ENCODE measurements at places on chromosomes 11 and 22.

DNA sequence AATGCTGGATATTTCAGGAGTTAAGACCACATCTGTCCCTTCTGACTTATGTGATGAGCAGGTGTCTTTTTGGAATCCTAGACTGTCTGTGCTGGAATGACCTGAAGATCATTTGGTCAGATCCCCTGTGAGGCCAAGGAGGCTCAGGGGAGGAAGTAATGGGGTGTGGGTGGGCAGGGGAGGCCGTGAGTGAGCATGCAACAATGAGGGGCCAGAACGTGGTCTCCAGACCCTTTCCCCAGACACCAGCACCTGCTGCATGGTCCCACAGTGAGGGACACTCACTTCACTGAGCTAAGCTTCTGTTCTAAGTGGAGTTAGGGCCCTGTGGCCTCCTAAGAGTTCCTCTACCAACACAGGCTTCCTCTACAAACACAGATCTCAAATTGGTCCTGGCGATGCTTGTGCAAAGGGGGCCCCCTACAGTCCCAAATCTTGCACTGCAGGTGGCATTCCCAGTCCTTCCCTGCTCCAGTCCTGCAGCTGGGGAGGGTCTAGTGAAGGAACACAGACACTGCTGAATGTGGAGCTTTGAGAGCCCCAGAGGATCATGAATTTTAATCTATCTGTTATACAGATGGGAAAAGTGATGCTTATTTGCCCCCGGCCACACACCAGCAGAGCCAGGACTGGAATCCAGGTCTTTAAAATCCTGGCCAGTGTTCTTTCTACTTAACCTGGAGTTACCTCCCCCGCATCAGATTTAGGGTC, 7.4 kb downstream of the USP2 start:
- peak; percentile 91 for DNase-seq

DNA sequence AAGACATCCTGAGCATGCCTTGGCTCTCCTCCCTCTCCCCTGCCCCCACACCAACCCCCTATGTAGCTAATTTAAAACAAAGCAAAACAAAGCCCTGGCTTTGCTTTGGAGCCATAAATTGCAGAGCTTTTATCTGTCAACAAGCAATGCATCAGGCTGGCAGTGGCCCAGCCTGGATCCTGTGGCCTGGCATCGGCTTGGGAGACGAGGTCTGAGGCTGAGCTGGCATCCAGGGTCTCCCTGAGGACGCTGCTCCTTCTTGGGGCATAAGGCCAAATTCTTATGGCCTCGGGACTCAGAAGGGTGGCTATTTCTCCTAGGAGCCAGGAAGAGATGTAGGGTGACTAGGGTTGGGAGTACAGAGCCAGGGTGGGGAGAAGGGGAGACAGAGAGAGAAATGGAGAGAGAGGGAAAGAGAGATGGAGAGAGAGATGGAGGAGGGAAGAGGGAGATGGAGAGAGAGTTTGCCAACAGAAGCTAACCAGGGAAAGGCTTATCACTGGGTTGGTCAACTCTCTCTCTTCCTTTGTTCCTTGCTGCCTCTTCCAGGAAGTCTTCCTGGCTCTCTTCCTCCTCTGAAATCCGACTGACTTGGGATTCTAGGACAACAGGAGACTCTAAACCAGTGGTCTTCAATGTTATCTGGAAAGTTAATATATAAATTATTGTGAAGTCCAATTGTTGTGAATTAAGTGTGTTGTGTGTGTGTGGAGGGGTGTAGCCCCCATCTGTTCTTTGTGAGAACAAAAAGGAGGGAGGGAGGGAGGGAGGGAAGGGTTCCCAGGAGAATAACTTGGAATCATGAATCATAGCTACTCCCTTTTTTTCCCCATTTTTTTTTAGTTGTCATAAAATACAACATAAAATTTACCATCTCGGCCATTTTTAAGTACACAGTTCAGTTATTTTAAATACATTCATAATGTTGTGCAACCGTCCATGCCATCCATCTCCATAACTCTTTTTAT, 29.1 kb downstream of the TSPAN18 start:
- DNase-seq = no peak

DNA sequence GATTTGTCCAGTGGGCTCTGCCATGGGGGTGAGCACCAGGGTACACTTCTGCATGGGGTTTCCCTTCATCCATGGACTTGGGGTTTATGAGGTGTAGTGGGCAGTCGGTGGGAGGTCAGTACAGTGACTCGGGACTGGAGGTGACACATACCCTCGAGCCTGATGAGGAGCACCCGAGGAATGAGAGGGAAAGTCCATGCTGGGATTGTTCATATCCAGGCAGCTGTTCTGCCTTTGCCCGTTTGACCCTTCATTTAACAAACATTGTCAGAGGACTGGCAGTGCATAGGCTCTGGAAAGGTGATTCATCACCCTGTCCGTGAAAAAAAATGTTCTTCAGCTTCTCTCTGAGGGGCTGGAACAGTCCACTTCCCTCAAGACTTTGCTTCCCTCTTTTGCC, 2.7 kb downstream of the NAV2 start:
- no peak for DNase-seq

GRCh38 chr22:47450876-47451475, 688.5 kb downstream of the TBC1D22A start:
- DNase-seq = no peak

DNA sequence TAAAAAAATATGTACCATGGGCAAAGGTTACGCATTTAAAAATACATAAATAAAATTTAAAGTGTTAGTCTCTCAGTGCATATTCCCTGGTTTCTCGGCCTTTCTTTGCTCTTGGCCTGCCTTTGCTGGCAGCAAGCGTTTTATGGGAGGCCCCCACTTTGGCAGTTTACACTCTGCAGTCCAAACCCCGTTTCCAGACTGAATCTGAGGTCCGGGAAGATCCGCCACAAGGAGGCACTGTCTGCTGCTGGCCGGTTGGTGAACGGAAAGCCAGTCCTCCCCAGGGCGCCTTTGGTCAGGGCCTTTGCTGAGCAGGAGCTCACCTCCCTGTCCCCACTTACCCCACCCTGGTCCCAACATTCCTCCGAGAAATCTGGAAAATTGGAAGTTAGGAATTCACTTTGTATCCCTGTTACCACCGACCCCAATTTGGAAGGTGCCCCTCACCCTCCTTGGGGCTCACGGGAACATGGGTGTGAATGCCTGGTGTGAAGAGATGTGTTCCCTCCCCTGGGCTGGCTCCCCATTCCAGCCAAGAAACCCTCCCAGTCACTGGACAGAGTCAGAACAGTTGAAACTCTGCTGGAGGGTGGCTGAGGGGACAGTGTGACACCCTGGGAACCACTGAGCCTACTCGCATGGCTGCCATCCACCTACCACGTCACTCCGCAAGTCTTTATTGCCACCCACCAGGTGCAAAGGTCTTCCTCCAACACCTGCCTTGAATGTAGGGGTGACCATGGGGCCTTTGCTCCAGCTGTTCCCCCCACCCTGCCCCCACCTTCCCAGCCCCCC, 9.4 kb upstream of the SF1 start:
- DNase-seq = peak; percentile 49

DNA sequence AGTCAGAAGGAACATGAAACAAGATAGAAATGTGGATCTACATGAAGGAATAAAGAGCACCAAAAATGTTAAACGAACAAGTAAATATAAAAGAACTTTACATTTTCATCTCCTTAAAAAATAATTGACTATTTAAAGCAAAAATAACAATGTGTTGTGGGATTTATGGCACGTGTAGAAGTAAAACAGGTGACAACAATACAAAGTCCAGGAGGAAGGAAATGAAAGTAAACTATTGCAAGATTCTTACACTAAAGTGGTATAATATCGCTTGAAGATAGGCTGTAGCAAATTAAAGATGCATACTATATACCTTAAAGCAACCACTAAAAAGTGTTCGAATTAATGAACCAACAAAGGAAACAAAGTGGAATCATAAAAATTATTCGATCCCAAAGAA, 5.5 kb downstream of the VPS37C start:
- DNase-seq = no peak

- no peak for DNase-seq
Observed at GRCh38 chr11:12242966-12243365, 132.6 kb downstream of the MICAL2 start.

DNA sequence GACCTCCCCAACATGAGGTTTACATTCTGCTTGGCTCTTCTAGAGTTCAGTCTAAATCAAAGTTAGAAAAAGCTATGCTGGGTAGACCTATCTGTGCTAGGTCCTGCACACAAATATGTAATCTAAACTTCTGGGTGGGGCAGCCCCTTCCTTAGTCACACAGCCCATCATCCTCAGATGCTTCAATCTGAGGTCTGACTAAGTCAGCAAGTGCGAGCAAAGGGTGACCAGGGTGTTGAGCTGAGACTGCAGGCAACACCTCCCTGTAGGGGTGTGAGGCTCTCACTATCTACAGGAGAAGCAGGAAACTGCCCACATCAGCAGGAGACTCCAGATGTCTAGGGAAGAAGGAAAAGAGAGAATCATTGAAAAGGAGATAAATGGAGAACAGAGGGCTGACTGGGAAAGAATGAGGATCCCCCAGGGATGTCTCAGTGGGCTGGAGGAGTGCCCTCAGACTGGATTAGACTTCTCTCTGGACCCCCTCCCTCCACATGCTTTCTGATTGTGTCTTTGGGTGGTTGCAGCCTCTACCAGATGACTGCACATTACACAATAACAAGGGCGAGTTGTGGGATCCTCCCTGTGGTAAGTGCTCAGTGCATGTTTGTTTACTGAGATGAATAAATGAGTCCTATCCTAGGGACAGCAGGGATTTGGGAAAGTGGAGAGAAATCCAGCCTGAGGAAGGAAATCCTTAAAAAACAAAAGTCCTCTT, 266.2 kb upstream of the PLET1 start:
- no peak for DNase-seq

- no peak for DNase-seq
Observed at GRCh38 chr11:71282581-71283351, 30.4 kb upstream of the SHANK2 start.

- DNase-seq = no peak
Observed at GRCh38 chr11:85316967-85317366, 310.2 kb downstream of the DLG2 start.

DNA sequence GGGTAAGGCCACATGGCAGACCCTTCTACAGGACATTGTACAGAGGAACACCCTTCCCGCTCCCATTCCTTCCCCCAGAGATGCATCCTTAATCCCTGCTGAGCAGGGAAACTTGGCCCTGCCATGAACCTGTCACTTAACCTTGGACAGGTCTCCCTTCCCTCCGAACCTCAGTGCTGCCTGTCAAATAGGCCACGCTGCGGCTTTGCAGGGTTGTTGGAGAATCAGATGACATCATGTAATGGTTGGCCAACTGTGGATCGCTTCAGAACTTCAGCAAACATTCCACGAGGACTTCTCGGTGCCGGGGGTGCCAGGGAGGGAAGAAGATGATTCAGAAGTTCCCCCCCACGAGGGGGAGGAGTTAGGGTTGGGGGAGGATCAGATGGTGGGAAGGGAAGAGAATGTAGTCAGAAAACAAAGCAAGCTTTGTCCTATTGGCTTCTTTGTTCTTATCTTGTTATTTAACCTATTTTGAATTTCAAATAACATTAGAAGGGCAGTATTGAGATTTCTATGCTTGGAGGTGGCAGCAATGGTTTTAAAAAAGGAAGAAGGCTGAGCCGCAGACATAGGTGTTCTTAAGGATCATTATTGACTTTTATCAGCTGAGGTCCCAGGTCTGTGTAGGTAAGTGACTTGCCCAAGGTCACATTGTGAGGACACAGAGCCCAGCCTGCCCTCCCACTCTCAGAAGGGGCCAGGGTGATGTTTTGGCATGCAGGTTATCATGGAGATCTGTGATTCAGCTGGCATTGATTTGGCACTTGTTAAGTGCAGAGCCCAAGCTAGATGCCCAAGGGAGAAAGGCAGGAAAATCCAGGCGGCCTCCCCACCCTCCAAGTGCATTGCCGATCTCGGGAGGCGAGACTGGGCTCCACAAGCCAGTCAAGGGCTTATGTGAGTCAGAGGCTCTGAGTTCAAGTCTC, 3.1 kb downstream of the CDC42EP1 start:
- DNase-seq = peak; percentile 23

- peak; percentile 46 for DNase-seq
Observed at GRCh38 chr22:22877523-22878210, 9.9 kb upstream of the IGLL5 start.

DNA sequence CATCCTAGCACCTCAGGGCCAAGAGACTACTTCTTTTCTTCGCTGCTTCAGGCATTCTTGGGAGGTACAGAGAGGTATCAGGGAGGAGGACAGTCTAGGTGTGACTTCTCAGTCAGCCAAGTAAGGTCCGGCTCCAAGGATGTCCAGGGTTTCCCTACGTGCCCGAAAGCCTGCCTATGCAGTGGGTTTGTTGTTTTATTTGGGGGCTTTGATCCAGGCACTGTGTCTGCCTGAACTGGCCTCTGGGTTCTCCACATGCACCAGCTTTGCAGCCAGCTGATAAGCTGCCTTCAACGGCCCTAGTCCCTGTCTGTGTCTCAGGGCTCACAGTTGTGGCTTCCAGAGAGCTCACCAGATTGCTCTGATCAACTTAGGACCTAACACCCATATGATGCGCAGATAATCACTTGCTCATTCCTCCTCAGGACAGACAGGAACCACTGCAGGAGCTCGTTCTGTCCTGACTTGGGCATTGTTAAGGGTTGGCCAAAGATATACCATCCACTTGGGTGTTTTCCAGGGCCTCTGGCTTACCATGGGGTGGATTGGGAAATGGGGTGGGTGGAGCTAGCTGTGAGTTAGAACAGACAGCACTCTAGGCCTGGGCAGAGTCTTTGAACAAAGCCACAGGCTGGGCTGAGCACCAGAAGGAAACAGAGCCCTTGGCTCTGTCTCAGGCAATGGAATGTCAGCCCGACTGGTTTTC, 45.5 kb upstream of the CRYBB3 start:
- DNase-seq = no peak

- DNase-seq = no peak
Observed at GRCh38 chr11:100682247-100682969, 4.7 kb upstream of the ARHGAP42 start.

DNA sequence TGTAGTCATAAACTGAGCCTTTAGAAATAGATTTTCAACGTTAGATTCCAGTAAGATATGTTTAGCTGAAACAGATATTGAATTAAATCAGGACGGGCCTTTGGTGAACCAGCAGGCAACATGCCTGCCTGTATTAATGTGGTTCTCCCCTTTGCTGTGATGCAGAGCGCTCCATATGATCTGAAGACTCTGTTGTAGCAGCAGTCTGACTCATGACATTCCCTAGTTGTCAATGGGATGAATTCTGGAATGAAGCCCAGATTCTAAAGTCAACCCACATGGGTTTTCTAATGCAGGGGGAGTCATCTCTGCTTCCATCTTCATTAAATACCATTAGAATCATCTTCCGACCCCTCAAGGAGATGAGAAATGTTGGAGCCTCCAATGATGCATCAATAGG, 864.5 kb downstream of the NTM start:
- DNase-seq = no peak

- DNase-seq = no peak
Observed at GRCh38 chr11:102457865-102458264, 5.3 kb upstream of the TMEM123 start.

DNA sequence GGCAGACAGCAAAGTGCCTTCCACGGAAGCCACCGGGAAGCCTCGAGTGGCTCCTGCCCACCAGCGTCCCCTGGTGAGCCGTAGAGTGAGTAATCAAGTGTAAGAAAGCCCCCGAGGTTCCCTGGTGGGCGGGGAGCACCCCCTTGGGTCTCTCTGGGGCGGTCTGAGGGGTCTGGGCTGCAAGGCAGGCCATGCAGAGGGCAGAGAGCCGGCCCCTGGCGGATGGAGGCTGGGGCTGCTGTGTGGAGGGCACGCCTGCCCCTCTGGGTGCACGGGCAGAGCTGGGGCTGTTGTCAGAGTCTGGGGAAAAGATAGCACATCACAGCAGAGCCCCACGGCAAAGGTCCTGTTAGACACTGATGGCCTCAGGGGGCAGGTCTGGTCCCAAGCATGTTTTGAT, 25.7 kb upstream of the MYRF start:
- DNase-seq = no peak

Data from retina (tissue), 1 donor.